Dorsolateral prefrontal cortex (tissue), 122 donors: ENCODE measurements at places on chromosomes 7 and 10. TPM values are rescaled to one million over a fixed set of nuclear protein-coding genes. Genes with fewer than 3 reads are reported as not detected.

- DNase-seq, result no peak
These were observed 2.9 kb upstream of the DNAJC1 start for GRCh38 chr10:22006379-22006884.

DNA sequence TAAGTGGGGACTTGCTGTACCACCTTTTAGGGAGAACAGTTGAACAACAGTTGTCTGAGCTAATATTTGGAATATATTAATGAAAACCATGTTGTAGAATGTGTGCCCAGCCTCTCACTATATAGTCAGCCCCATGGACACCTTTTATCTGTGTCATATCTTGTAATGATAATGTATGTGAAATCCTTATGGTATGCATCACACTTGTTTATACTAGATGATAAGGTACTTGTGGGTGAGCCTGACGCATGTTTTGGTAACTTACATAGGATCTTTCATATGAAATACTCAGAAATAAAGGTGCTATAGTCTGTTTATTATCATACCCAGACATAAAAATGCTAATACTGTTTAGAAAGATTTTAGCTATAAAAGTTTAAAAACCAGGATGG, 32.8 kb downstream of the CAMK1D start:
- DNase-seq, result no peak

GRCh38 chr7:52920977-52921376, 114.5 kb upstream of the POM121L12 start:
- no peak for DNase-seq

DNA sequence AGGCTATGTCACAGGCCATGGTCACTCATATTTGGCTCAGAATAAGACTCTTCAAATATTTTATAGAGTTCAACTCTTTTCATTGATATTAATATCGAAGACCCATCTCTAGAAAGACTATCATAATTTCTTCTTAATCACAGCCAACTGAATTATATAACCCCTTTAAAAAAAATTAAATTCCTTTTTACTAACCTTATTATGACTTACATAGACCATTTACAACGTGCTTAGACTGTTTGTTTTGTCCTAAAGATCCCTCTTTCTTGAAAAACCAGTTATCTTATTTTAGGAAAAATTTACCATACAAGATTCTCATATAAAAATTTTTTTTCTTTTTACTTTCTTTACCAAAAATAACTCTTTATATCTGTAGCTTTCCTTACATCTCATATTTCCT, 10.2 kb upstream of the TMEM254 start:
- no peak for DNase-seq

DNA sequence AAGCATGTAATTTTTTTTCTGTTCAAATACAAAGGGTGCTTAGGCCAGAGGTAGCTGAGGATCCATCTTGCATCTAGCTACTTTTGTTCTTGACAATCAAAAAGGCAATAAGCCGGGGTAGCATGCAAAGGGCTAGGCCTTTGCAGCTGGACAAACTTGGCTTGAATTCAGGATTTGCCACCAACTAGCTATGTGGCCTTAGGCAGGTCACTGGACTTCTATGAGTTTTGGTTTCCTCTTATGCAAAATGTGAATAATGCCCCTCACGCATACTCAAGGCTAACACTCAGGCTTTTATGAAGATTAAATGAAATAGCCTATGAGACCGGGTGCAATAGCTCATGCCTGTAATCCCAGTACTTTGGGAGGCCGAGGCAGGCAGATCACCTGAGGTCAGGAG, 19.3 kb downstream of the GFRA1 start:
- DNase-seq, result no peak

GRCh38 chr7:94973844-94974243, 66.5 kb downstream of the PPP1R9A start:
- DNase-seq, result no peak

DNA sequence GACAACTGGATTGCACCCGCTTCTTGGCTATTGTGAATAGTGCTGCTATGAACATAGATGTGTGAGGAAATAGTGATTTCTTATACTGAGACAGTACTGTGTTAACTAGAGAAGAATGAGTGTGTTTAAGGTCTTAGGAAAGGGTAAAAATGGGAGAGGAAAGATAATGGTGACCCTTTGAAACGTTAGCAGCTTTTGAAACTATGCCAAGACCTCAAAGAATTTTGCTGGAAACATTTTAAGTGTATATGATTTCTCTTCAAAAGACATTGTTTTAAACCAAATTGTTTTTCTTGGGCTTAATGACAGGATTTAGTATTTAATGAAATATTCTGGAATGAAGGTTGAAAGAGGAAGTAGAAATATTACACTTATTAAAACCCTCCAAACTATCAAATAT, 100.8 kb upstream of the ARHGAP21 start:
- DNase-seq, result no peak

DNA sequence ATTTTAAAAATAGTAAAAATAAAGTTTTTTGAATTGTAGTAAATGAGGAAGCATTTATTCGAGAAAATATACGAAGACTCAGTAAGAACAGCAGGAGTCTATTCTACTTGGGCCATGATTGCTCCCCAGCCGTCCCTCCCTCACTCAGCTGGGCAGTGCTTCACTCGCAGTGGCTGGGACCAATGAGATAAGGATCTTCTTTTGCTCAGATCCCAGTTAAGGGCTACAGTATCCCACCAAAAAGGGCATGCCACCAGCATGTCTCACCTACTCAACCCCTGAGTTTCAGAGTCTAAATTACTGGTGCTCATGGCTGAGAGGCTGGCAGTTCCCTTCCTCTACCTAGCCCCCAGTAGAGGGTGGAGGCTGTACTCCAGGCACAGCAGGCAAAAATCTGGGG, 455.7 kb upstream of the PFKP start:
- DNase-seq, result no peak

DNA sequence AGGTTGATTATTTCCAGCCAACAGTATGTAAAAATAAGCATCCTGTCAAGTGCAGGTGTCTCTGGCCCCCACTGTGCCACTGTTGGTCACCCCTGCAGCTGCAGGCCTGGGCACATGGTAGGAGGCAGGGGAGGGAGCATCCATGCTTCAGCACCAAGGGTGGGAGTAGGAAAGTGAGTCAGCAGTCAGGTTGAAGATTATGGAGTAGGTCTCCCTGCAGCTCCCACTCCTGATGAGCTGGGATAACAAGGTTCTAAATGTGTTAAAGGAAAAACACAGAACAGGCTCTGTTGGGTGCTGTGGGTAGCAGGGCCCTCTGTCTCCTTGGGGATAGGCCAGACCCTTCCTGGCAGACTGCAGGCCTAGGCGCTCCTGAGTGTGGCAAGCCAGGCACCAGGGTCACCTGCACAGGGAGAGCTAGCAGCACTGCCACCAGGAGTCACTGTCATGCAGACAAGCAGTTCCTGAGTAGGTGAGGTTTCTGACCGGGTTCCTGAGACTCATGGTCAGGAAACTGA, 59.3 kb downstream of the NUDCD3 start:
- peak; percentile 61 for DNase-seq

- no peak for DNase-seq
These were observed 17.1 kb upstream of the GTPBP4 start for GRCh38 chr10:971150-971542.

DNA sequence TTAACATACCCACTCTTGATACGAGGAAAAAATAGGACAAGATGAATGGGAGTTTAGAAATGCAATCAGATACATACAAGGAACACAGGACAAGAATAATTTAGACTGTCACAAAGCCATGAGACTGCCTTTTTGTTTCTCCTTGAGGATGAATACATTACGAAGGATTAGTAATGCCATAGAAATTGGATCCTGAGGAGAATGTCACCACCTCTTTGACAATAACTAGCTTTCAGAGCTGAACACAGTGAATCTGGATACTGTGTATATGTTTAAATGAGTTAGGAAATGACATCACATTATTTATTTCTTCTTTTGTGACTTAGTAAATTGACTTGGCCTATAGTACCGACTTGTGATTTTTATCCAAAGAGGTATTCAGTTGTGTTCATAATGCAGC, 596.3 kb upstream of the CNTNAP2 start:
- DNase-seq, result no peak

- no peak for DNase-seq
These were observed 47.9 kb upstream of the SEMA3D start for GRCh38 chr7:85234730-85235129.

DNA sequence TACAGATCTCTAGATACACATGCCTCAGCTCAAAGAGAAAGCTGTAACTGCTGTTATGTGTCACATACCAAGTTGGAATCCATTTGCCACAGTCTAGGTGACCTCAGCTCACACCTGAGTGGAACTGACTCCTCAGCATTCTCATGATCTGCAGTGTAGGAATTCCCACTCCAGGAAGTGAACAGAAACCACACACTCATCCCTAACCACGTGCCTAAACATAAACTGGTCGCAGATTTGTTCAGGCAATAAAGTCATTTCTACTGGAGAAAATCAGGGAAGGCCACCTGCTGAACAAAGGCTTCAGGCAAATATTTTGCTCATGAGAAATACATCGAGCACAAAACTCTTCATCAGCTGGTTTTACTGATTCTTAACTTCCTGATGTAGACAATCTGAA, 23.0 kb upstream of the ZMYND11 start:
- DNase-seq, result no peak

- DNase-seq, result no peak
These were observed 126.4 kb downstream of the CCDC3 start for GRCh38 chr10:12875100-12875499.

- DNase-seq, result no peak
These were observed 123.8 kb downstream of the GPR85 start for GRCh38 chr7:112962815-112963214.

Gene AGAP4
- 22.5 TPM for total RNA-seq

Gene RPEL1
- not detected for total RNA-seq

Gene LEP
- not detected for total RNA-seq

Gene DNAJB6
- total RNA-seq, result 190 TPM
